ENCODE measurements at places on chromosomes 5 and 9.

DNA sequence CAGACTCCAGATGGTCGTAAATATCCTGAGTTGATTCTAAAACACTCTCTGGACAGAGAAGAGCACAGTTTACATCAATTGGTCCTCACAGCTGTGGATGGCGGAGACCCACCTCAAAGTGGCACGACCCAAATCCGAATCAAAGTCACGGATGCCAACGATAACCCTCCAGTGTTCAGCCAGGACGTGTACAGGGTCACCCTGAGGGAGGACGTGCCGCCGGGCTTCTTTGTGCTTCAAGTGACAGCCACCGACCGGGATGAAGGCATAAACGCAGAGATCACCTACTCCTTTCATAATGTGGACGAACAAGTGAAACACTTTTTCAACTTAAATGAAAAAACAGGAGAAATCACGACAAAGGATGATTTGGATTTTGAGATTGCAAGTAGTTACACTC is 891 bp downstream of the PCDHGB2 start:
- DNase-seq = no peak

- DNase-seq = no peak
Observed at GRCh38 chr9:15889555-15889954, 336.7 kb downstream of the CCDC171 start.

DNA sequence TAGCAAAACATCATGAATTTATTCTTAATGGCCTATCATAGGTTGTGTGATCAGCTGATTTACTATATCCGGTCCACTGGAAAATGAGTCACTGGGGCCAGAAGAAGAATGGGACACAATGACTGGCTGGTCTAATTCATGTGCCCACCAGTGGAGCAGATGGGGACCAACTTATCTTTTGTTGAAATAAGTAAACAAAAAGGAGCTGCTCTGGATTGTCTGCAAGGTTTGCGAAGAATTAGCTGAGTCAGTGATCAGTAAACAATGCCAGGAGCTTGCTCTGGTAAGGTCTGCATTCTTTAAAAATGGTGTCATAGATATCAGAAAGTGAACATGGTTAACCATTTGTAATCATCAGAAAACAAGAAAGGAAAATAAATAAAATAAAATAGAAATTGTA is 128.0 kb downstream of the RASEF start:
- DNase-seq = no peak

DNA sequence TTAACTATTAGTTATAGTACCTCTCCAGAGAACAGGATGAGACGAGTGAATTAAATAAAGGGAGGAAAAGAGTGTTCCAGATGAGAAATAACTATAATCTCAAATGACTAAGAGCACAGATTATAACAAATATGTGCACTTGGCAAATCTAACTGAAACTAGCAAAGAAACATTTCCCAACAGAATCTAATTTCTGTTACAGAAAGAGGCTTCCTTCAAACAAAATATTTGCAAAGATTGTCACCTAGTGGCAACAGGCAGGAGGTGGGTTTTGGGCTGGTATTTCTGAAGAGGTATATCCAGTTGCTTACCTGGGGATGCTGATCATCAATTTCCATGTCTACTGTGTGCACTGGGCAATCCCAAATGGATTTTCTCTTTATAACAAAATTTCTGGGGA is 5.6 kb upstream of the SPDL1 start:
- no peak for DNase-seq

GRCh38 chr9:6805532-6805931 is 47.8 kb downstream of the KDM4C start:
- no peak for DNase-seq

DNA sequence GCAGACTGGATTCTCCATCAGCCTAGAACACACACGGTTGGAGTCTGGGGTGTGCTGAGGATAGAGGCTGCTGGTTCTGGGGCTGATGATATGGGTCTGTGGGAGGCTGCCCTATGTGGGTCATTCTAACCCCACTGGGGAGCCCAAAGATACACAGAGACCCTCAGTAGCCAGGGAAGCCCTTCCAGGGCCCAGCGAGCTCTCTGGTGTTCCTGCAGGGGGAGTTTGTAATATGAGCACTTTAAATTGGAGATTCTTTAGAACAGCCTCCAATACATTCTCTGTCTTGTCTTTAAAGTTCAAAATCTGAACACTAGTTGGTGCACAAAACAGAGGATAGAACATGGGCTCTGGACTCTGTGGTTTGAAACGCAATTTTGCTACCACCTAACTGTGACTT is 2.4 kb downstream of the ACTL7A start:
- no peak for DNase-seq

DNA sequence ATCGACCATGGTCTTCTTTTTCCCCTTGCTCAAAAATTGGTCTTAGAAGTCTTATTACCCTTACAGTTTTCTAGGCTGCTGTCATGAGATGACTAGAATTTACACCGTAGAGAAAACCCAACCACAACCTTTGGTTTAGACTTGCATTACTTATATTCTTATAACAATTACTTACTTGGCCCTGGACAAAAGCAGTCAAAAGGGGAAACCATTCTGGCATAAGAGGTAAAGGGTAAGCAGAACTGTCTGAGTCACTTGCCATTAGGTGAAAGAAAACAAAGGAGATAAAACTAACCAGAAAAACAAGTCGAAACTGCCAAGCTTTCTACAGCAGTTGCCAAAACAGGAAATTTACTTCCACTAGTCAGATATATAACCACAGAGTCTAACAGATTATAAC is 17.9 kb downstream of the TMEM245 start:
- DNase-seq = peak; percentile 28

- no peak for DNase-seq
Observed at GRCh38 chr5:180804129-180804618, 1.6 kb upstream of the MGAT1 start.

GRCh38 chr5:171410181-171410580 is 9.3 kb upstream of the FGF18 start:
- no peak for DNase-seq

DNA sequence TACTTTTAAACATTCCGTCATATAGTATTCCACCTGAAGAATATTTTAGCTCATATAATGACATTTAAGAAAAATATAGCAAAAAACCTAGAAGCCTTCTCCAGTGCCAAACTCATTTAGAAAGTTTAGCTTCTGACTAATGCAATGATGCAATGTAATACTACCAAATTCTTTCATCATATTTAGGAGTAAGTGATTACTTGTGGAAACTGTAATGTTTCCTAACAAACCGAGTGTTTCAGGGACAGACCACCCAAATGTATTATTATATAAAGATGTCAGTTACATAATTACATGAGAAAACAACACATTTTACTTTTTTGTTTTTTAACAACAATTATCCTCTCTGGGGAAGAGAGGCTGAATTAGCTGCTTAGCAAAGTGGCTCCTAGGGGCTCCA is 316.2 kb downstream of the ARL15 start:
- no peak for DNase-seq

DNA sequence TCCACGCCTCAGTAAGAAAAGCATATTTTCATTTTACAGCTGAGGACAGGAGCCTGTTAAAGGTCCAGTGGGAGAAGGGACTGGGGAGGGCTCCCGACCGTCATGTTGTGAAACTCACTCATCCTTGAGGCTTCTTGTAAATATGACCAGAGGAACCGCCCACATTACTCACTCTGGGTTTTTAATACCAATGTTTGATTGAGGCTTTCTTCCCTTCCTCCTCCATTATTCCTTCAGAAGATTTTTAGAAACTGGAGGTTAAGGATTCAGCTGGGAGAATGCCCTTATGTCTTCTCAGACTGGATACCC is 61.4 kb upstream of the GLRX start:
- no peak for DNase-seq

DNA sequence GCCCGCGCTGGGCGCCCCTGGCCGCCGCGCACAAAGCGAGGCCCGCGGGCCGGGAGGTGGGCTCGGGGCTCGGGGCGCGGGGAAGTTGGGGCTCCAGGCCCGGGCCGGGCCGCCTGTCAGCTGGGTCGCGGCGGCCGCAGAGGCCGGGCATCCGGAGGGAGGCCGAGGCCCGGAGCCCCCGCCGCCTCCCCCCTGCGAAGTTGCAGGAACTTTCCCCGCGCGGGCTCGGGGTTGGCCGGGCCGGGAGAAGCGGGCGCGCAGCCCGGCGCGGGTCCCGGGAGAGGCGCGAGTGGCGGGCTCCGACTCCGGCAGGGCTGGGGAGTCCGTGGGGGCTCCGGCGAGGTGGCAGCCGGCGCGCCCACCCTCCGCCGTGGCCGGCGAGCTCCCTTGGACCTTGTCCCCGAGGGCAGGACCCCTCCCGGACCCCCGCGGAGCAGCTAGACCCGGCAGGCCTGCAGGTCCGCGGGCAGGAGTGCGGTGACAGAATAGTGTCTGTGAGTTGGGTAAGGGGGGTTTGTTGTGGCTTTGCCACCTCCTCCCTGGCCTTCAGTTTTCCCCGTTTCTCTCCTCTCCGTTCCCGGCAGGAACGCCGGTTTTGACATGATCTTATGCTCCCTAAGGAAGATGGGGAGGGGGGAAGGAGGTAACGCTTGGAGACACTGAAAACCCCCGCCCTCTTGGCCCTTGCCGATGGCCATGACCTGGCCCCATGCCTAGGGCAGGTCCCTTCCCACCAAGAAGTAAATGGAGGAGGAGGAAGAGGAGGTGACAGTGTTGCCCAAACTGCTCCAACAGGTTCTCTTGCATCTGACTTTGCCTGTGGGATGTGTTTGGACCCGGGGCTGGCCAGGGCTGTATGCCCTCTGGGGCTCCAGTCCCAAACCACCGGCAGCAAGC is 942 bp downstream of the PHF2 start:
- DNase-seq = no peak

GRCh38 chr9:127706836-127707241 is at the start of gene CFAP157:
Gene CFAP157 (plus strand): TSS chr9:127706988. CDS start chr9:127707032, 44 bp downstream.
- DNase-seq = peak; percentile 14

DNA sequence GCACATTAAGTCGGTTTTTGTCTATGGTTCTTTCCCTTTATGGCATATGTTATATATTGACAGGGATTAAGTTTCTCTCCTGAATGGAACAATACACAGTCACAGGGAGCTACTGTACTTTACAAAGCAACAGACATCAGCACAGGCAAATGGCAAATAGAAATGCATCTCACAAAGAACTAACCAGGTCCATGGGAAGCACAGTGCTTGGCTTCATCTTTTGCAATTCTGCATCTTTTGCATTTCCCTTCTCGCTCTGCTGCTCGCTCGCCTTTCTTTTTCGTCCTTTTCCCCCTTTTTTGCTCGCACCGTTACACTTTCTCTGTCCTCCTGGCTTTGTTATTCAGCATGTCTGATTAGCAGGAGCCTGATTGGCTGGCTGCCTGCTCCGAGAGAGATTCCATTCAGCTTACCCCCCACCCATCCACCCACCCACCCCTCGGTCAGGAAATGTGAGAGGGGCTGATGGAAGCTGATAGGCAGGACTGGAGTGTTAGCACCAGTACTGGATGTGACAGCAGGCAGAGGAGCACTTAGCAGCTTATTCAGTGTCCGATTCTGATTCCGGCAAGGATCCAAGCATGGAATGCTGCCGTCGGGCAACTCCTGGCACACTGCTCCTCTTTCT is at the start of gene ADAMTSL1:
TSS of gene ADAMTSL1 (plus strand) at position 502 of the 628 bp plus-strand sequence. CDS start at position 582, 80 bp downstream.
- peak; percentile 59 for DNase-seq

GRCh38 chr5:170533383-170533782 is 29.6 kb downstream of the KCNIP1 start:
- no peak for DNase-seq

GRCh38 chr9:127124111-127124531 is 1.7 kb upstream of the ANGPTL2 start:
- no peak for DNase-seq

DNA sequence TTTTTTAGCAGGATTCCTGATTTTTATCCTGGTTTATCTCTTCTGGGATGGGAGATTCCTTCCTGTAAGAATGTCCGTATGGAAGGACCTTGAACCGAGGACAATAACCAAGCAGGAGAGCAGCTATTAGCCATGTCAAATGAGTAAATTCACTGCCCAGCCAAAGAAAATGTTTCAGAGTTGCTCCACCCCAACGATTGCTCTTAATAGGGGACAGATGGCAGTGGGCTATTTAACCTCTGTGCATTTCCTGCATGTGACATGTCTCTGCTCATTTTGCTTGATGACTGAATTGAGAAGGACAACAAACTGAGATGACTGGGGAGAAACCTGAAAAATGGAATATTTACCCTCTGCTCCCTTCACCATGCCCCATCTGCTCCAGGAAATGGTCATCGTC is 479.9 kb upstream of the ZNF462 start:
- DNase-seq = no peak

GRCh38 chr9:136582977-136583735 is 37.3 kb upstream of the NOTCH1 start:
- DNase-seq = no peak

DNA sequence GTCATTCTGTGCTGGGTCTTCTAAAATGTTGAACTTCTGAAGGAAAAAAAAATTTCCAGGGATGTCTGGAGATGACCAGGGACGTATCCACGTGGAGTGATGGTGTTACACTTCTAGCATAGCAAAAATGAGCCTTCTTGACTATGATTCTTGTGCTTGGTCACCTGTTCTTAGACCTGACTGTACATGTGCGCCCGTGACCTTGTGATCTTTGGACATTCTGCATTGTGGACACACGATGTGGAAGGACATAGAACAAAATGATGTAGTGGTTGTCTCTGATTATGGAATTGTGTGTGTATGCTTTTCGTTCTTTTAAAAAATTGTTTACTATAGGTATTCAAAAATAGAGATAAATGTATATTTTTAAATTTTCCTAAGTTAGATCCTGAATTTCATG is 61.0 kb downstream of the SNX30 start:
- no peak for DNase-seq

DNA sequence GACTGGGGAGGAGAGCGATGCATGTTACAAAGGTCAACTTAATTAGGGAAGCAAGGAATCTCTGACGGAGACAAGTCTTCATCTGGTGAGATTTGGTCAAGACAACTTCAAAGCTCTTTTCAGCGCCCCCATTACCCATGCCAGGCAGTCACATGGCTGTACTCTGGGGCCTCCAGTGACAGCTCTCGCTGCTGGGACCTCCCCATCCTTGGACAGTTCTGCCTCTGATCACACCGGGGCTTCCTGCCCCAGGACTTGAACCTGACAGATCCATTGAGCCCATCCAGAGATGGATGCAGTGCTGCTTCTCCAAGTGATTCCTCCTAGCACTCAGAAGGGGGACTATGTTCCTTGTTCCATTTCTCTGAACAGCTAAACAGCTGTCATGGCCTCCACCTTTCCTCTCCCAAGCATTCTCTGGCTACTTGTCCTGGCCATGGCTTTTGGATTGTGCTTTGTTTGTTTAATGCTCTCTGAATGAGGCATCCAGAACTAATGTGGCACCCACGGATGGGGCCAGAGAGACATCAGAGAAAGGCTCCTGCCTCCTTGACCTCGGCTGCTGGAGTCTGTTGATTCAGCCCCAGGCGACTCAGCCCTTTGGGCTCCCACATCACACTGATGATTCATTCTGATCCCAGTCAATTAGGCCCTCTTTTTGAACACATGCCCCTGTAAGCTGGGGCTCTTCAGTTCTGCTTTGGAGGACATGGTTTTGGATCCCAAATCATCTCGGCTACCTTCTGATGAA is 122.1 kb upstream of the ADAMTS16 start:
- DNase-seq = no peak

- no peak for DNase-seq
Observed at GRCh38 chr5:115070737-115071136, 99.0 kb downstream of the TRIM36 start.

GRCh38 chr9:95297316-95297715 is 20.2 kb downstream of the FANCC start:
- DNase-seq = no peak

Data from DMS153 (cell line).